ENCODE measurements at places on chromosomes 7 and 10.

GRCh38 chr10:44512431-44513022, 127.6 kb upstream of the CXCL12 start:
- DNase-seq, result no peak

DNA sequence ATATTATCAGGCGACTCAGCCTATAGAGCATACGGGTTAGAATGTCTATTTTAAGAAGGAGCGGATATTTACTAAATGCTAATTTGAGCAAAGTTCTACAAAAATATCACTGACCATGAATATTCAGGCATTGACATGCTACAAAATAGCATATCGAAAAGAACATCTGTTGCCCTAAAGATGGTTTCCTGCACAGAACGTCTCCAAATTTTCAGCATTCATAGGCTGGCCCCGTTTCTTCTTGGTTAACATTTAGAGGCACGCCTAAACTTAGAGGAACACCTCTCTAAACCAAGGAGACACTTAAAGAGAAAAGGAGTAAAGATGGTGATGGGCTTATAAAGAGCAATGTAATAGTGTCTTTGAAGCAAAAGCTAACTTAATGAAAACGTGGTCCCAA, 1.3 kb upstream of the MINPP1 start:
- DNase-seq, result no peak

DNA sequence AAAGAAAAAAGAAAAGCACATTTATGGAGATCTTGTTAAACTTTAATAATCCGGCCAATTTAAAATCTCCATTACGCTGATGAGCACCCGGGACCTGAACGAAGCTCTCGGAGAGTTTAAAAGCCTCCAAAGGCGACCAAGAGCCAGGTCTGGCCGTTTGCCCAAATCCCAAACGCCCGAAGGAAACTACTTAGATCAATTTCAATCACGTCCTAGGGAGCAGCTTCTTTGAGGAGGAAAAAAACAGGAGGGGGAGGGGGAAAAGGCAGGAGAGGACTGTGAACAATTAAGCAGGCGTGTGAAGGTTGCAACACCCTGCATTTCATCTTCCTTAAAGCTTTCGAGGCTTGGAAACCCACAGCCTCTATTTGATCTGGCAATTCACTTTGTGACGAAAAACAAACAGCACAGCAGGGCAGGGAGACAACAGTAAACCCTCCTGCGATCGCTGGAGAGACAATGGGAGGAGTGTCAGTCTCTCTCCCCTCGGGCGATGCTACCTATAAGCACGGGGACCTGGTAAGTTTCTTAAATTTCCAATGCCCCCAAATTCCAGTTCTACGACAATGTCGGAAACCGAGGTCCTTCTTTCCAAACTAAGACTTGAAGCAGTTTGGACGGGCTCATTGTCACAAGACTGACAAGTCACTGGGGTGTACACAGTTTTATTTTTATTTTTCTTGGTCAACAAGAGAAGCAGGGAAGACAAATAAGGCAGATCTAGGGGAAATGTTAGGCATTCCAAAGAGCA, 1.2 kb downstream of the KLF6 start:
- DNase-seq, result peak; percentile 72

DNA sequence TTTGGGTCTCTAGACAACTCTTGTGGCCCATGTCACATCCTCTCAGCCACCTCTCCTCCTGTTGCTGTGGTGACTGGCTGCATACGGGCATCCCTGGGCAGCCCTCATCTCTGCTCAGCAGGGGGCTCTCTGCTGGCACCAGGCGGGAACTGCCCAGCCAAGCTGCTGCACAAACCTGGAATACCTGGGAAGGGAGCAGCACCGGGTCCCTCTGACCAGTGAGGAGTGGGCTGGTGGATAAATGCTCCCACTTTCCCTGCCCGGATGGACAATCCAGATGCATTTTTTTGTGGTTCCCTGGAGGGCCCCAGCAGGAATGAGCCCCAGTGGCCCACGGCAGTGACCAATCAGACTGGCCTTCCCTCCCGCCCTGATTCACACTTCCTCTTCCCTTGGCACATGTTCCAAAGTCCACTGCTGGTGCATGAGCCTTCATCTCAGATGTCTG, 21.9 kb downstream of the GRID1 start:
- DNase-seq, result no peak

GRCh38 chr7:68258609-68259008, 1262.0 kb downstream of the TYW1 start:
- no peak for DNase-seq

Data from left colon (tissue), 2 donors.